ENCODE measurements at places on chromosomes 4 and X. TPM values are rescaled to one million over a fixed set of nuclear protein-coding genes. Genes with fewer than 3 reads are reported as not detected.
A peak's percentile ranks its signal among the peaks of the same experiment; 100 is the strongest.

Gene VEGFD
- total RNA-seq, result not detected

Gene INTU
- 7.6 TPM for total RNA-seq

Gene COL4A5
- total RNA-seq, result 2.3 TPM

Gene CPLX1
- 2.0 TPM for total RNA-seq

Gene ADH1B
- 134 TPM for total RNA-seq

Gene PDLIM3
- 40.2 TPM for total RNA-seq

Gene LEF1
- total RNA-seq, result 1.6 TPM

Gene C1GALT1C1
- total RNA-seq, result 7.9 TPM

Gene NKX3-2
- not detected for total RNA-seq

- H3K4me3 ChIP-seq, result no peak overlapping the region
- DNase-seq, result no peak
- H3K4me1 ChIP-seq, result no peaks in the 10 kb centered on the region
Observed at GRCh38 chr4:141356963-141357335, 136.3 kb downstream of the ZNF330 start.

GRCh38 chrX:39396358-39396995 lies 595.2 kb downstream of the MID1IP1 start:
- H3K4me3 ChIP-seq, result no peak overlapping the region
- no peaks in the 10 kb centered on the region for H3K4me1 ChIP-seq
- no peaks in the 10 kb centered on the region for H3K36me3 ChIP-seq
- no peaks in the 10 kb centered on the region for H3K27me3 ChIP-seq
- no peak overlapping the region for H3K27ac ChIP-seq

- H3K4me1 ChIP-seq, result no peaks in the 10 kb centered on the region
- no peaks in the 10 kb centered on the region for H3K27me3 ChIP-seq
- no peaks in the 10 kb centered on the region for H3K36me3 ChIP-seq
- DNase-seq, result no peak
- H3K4me3 ChIP-seq, result no peak overlapping the region
Observed at GRCh38 chr4:91754716-91755115, 549.0 kb upstream of the GRID2 start.

DNA sequence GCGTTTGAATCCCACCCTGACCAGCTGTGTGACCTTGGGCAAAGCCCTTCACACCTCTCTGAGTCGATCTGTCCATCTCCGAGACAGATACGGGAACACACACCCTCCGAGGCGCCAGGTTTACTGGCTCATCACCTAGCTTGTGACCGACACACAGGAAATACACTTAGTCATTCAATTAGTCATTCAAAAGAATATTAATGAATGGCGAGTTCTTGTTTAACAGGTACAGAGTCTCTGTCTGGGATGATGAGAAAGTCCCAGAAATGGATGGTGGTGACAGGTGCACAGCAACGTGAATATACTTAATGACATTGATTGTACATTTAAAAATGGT lies 80.6 kb downstream of the PPP2R2C start:
- no peak for DNase-seq
- H3K27ac ChIP-seq, result no peak overlapping the region
- no peaks in the 10 kb centered on the region for H3K4me1 ChIP-seq

GRCh38 chr4:21002976-21003375 lies 302.7 kb downstream of the PACRGL start:
- DNase-seq, result no peak
- no peaks in the 10 kb centered on the region for H3K36me3 ChIP-seq
- no peaks in the 10 kb centered on the region for H3K4me1 ChIP-seq
- H3K27me3 ChIP-seq, result no peaks in the 10 kb centered on the region

- H3K27ac ChIP-seq, result no peak overlapping the region
- H3K36me3 ChIP-seq, result no peaks in the 10 kb centered on the region
- no peak for DNase-seq
- no peaks in the 10 kb centered on the region for H3K27me3 ChIP-seq
- H3K4me3 ChIP-seq, result no peak overlapping the region
Observed at GRCh38 chr4:53174823-53175222, 191.0 kb downstream of the SCFD2 start.

- H3K36me3 ChIP-seq, result no peaks in the 10 kb centered on the region
- H3K27me3 ChIP-seq, result no peaks in the 10 kb centered on the region
- DNase-seq, result no peak
Observed at GRCh38 chr4:186936496-186937375, 213.1 kb upstream of the FAT1 start.

DNA sequence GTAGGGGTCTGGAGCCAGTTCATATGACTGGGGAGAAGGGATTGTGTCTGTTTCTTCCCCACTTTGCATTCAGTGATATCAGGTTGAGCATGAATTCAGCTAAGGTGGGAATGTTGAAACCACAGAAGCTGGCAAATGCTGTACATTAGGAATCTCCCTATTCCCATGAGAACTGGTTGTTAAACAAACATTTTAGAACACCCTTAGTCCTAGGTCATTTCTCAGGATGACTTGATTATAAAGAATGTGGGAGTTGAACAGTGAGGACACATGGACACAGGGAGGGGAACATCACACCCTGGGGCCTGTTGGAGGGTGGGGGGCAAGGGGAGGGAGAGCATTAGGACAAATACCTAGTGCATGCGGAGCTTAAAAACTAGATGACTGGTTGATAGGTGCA lies 62.6 kb upstream of the LIMCH1 start:
- H3K36me3 ChIP-seq, result no peaks in the 10 kb centered on the region
- no peak overlapping the region for H3K4me3 ChIP-seq
- no peak overlapping the region for H3K27ac ChIP-seq
- no peaks in the 10 kb centered on the region for H3K27me3 ChIP-seq
- no peak for DNase-seq

DNA sequence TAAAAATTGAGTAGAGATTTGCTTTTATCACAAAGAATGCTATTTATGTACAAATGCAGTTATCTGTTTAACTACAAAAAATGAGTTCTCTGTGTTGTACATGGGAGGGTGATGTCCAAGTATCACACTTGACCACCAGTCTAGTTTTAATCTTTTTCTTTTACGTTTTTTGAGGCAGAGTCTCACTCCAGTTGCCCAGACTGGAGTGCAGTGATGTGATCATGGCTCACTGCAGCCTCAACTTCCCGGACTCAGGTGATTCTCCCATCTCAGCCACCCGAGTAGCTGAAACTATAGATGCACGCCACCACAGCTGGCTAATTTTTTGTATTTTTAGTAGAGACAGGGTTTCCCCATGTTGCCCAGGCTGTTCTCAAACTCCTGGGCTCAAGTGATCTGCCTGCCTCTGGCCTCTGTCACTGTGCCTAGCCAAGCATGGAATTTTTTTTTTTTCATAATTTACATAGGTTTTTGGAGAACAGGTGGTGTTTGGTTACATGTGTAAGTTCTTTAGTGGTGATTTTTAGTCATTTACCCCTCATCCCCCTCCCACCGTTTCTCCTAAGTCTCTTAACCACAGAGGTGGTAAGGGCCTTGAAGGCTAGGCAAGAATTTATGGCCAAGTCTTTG lies 47.9 kb upstream of the RPA4 start:
- no peak for DNase-seq
- H3K36me3 ChIP-seq, result no peaks in the 10 kb centered on the region
- H3K27me3 ChIP-seq, result no peaks in the 10 kb centered on the region
- no peaks in the 10 kb centered on the region for H3K4me1 ChIP-seq
- H3K27ac ChIP-seq, result no peak overlapping the region
- no peak overlapping the region for H3K4me3 ChIP-seq

DNA sequence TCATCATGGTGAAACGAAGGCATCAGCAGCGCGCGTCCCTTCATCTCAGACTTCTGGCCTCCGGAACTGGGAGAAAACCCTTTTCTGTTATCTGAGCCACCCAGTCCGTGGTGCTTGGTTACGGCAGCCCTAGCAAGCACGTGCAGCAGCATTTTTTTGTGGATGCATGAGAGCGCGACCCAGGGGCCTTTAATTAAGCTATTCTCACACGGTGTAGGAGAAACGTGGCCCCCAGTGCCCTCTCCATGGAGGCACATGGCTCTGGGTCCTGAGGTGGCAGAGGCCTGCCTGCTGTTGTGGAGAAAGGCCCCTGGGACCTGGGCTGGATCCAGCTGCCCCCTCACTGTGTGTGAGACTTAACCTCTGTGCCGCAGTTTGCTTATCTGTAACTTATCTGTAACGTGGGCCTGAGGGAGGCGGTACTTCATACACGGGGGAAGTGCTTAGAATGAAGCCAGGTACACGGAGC lies 9.5 kb downstream of the CLCN4 start:
- DNase-seq, result no peak
- no peak overlapping the region for H3K27ac ChIP-seq
- H3K27me3 ChIP-seq, result no peaks in the 10 kb centered on the region
- no peak overlapping the region for H3K4me3 ChIP-seq

DNA sequence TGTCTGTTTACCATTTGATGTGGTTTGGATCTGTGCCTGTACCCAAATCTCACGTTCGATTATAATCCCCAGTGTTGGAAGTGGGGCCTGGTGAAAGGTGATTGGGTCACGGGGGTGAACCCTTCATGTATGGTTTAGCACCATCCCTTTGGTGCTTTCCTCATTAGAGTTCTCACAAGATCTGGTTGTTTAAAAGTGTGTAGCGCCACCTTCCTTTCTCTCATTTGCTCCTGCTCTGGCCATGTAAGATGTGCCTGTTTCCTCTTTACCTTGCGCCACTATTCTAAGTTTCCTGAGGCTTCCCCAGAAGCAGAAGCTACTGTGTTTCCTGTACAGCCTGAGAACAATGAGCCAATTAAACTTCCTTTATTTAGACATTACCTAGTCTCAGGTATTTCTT lies 610.7 kb upstream of the ADGRL3 start:
- H3K36me3 ChIP-seq, result no peaks in the 10 kb centered on the region
- DNase-seq, result no peak
- no peaks in the 10 kb centered on the region for H3K27me3 ChIP-seq
- no peak overlapping the region for H3K27ac ChIP-seq

DNA sequence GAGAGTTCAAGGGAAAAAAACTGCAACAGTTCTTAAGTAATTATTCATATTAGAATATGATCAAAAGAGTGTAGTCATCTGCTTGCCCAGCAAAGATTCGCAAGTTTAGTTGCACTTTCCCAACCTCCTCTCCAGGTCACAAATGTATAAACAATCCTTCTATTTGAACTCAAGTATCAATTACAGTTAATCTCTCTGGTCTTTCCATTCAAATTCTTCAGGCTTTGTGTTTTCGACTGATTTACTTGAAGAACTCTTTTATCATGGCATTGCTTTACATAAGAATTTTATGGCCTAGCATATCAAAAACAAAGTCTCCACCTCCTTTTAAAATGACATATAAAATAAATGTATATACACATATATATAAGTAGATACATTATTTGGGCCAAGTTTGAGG lies 1009.6 kb upstream of the DIAPH2 start:
- H3K4me3 ChIP-seq, result no peak overlapping the region
- H3K27me3 ChIP-seq, result no peaks in the 10 kb centered on the region
- no peak overlapping the region for H3K27ac ChIP-seq
- no peaks in the 10 kb centered on the region for H3K4me1 ChIP-seq

GRCh38 chr4:110020139-110020538 lies 107.5 kb downstream of the EGF start:
- no peaks in the 10 kb centered on the region for H3K4me1 ChIP-seq
- H3K36me3 ChIP-seq, result no peaks in the 10 kb centered on the region
- DNase-seq, result no peak
- H3K27me3 ChIP-seq, result no peaks in the 10 kb centered on the region

GRCh38 chr4:163087805-163088204 lies 78.9 kb downstream of the NAF1 start:
- H3K4me1 ChIP-seq, result no peaks in the 10 kb centered on the region
- no peaks in the 10 kb centered on the region for H3K27me3 ChIP-seq
- DNase-seq, result no peak
- H3K36me3 ChIP-seq, result no peaks in the 10 kb centered on the region

- H3K27ac ChIP-seq, result no peak overlapping the region
- no peaks in the 10 kb centered on the region for H3K27me3 ChIP-seq
- DNase-seq, result peak; percentile 11
- H3K4me1 ChIP-seq, result peaks cover 26% of the 10 kb centered on the region
Observed at GRCh38 chr4:827209-828081, 1.5 kb upstream of the CPLX1 start.

- H3K4me3 ChIP-seq, result no peak overlapping the region
- no peak overlapping the region for H3K27ac ChIP-seq
- H3K36me3 ChIP-seq, result no peaks in the 10 kb centered on the region
- no peaks in the 10 kb centered on the region for H3K4me1 ChIP-seq
- no peak for DNase-seq
Observed at GRCh38 chrX:12241026-12241425, 102.8 kb downstream of the FRMPD4 start.

DNA sequence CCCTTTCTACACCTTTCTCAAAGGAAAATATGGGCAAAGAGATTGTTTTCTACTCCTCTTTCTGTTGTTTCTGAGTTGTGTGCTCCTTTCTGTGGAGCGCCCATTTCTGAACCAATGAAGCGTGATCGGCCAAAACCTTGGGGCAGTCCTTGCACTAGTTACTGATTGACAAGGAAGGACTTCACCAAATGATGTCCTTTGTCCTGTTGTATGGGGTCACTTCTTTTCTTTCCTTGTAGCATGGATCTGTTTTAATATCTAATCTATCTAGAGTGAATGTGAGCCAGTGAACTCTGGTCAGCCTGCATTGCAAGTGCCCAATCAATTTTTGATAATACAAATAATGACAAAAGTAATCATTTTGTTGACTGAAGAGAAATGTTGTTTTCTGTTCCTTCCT lies 94.5 kb downstream of the EGF start:
- H3K27me3 ChIP-seq, result no peaks in the 10 kb centered on the region
- no peaks in the 10 kb centered on the region for H3K4me1 ChIP-seq
- no peak overlapping the region for H3K4me3 ChIP-seq
- no peak for DNase-seq

DNA sequence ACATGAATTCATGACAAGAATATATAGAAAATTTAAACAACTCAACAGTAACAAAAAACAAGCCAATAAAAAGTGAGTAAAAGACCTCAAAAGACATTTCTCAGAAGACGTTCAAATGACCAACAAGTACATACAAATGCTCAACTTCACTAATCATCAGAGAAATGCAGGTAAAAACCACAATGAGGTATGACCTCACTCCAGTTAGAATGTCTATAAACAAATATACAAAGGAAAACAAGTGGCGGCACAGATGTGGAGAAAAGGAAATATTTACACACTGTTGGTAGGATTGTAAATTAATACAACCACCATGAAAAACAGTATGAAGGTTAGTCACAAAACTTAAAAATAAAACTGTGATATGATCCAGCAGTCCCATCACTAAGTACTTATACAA lies 1033.1 kb downstream of the RAPGEF2 start:
- no peak for DNase-seq
- no peak overlapping the region for H3K27ac ChIP-seq
- no peaks in the 10 kb centered on the region for H3K4me1 ChIP-seq
- H3K27me3 ChIP-seq, result no peaks in the 10 kb centered on the region
- no peak overlapping the region for H3K4me3 ChIP-seq

- H3K4me3 ChIP-seq, result no peak overlapping the region
- no peak overlapping the region for H3K27ac ChIP-seq
- no peaks in the 10 kb centered on the region for H3K36me3 ChIP-seq
Observed at GRCh38 chrX:153767674-153768055, 3.6 kb downstream of the PLXNB3 start.

GRCh38 chrX:132636080-132636479 lies 147.2 kb upstream of the MBNL3 start:
- DNase-seq, result no peak
- no peaks in the 10 kb centered on the region for H3K36me3 ChIP-seq
- no peaks in the 10 kb centered on the region for H3K27me3 ChIP-seq
- H3K4me3 ChIP-seq, result no peak overlapping the region
- no peaks in the 10 kb centered on the region for H3K4me1 ChIP-seq
- H3K27ac ChIP-seq, result no peak overlapping the region
